ENCODE measurements at places on chromosomes 1 and 21.

DNA sequence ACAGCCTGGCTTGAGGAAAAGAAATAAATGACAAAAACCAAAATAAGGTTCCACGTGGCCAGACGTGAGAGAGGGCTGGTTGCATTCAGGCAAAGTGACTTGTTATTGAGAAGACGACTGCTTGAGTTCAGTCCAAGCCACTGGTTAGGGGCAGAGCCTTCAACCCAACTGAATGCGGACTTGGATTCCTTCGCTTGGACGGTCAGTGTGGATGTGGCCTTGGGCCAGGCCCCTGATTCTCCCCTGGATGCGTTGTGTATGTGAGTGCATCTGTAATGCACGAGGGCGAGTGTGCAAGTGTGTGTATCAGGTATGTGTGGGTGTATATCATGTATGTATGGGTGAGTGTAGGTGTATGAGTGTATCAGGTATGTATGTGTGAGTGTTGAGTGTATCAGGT, 1.9 kb downstream of the PLA2G2F start:
- no peak for DNase-seq

- no peak for DNase-seq
Measured at GRCh38 chr1:10940451-10940804, 72.0 kb upstream of the TARDBP start.

GRCh38 chr1:226763905-226764264, 24.8 kb upstream of the ITPKB start:
- peak; percentile 52 for DNase-seq

- DNase-seq: no peak
Measured at GRCh38 chr21:43693981-43694380, 24.9 kb upstream of the PDXK start.

GRCh38 chr1:205664399-205665017, 15.8 kb downstream of the SLC45A3 start:
- no peak for DNase-seq

DNA sequence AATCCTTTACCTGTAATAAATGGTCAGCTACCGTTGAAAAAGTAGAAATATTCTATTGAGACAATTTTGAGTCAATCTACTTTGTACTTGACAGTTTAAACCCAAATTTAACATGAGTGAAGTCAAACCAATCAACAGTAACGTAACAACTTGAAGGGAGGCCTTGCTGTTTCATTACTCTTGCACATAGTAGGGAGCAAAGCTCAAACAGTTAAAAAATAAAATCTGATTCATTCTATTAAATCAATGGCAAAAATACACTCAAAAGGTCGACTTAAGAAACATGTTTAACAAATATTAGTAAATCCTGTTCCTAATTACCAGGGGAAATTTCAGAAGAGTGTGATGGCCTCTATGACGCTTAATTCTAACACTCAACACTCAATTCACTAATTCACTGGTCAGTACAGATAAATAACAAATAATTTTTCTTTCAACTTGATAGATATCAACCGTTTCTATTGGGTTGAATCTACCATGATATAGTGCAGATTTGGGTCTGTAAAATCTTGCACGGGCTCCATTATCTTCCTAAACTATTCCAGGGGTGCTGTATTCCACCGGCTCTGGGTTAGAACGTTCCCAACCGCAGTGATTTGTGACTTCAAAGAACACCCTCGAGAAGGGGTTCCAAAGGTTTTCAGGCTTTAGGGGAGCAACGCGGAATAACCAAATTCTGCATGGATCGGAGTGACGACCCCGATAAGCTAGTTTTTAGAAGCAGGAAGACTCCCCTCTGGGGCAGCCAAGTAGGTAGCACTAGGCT, 1.4 kb downstream of the TARBP1 start:
- no peak for DNase-seq

DNA sequence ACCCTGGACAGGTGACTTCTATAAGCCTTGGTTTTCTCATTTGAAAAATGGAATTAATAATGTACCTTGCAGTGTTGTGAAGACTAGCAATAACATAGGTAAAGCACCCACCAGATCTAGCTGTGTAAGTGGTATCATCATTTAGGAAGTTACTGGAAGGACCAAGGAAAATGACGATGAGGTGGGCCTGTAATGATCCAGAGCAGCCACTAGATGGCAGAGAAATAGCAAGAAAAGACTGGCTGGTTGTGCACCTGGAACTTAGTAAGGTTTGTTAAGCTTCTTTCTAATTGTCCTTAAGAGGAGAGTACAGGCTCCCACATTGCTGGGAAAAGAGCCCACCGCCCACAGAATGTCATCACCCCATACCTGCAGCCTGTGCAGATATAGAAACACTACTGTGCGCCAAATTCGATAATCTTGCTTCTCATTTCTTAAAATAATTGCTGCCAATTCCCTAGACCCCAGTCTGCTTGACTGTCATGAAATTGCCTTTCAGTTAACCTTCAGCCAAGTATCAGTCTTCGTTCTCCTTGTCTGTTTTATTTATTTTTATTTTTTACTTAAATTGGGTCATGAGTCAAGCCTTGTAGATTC, 37.2 kb downstream of the WNT4 start:
- peak; percentile 47 for DNase-seq

DNA sequence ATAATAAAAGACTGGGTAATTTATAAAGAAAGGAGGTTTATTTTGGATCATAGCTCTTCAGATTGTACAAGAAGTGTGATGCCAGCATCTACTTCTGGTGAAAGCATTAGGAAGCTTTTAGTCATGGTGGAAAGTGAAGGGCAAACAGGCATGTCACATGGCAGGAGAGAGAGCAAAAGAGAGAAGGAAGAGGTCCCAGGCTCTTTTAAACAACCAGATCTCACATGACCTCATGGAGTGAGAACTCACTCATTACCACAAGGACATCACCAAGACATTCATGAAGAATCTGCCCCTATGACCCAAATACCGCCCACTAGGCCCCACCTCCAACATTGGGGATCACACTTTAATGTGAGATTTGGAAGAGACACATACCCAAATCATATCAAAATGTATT, 10.0 kb downstream of the RPTN start:
- peak; percentile 62 for DNase-seq

DNA sequence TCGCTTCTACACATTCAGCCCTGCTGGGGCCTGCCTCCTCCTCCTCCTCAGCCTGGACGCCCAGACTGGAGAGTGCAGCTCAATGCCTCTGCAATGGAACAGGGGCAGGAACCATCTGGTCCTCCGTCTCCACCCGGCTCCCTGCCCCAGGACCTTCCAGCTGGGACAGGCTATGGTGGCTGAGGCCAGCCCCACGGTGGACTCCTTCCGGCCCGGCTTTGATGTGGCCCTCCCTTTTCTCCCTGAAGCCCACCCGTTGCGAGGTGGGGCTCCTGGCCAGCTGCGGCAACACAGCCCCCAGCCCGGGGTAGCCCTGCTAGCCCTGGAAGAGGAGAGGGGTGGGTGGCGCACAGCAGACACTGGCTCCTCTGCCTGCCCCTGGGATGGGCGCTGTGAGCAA, 1.4 kb downstream of the EXTL1 start:
- DNase-seq: no peak

DNA sequence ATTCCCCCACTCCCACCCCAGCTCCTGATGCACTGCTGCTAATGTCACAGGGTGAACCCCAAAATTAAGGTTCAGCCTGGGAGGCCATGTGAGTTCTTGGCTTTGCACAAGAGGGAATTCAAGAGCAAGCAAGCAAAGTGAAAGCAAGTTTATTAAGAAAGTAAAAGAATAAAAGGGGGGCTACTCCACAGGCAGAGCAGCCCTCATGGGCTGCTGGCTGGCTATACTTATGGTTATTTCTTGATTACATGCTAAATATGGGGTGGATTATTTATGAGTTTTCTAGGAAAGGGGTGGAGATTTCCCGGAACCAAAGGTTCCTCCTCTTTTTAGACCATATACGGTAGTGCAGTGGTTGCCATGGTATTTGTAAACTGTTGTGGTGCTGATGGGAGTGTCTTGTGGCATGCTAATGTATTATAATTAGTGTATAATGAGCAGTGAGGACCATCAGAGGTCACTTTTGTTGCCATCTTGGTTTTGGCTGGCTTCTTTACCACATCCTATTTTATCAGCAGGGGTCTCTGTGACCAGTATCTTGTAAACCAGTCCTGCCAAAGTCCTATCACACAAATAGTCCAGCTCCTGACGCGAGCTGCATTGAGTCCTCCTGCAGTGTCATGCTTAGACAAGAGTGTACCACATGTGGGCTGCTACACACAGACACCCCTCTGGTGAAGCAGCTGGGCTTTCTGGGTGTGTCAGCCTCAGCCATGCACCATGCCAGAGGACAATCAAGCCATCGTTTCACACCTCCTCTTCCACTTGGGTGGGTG, 46.4 kb upstream of the CSF1 start:
- no peak for DNase-seq

DNA sequence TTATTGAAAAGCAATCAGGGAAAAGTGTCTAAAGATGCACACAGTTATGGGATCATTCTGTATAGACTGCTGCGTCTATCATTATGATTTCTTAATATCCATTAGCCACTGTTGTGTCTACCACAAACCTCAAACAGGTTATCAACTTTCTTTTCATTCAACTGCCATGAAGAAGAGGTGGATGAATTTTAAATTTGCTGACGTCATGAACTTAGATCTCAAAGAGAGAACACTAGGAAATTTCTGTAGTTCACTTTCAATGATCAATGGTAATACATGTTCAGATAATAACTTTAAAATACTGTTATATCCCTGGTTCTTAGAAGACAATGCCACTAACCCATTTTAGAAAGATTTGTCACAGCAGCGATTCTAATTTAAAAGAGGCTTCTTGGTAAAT, 6.7 kb downstream of the PLA2G4A start:
- DNase-seq: no peak

GRCh38 chr1:118183586-118183985, 1.4 kb downstream of the SPAG17 start:
- no peak for DNase-seq

DNA sequence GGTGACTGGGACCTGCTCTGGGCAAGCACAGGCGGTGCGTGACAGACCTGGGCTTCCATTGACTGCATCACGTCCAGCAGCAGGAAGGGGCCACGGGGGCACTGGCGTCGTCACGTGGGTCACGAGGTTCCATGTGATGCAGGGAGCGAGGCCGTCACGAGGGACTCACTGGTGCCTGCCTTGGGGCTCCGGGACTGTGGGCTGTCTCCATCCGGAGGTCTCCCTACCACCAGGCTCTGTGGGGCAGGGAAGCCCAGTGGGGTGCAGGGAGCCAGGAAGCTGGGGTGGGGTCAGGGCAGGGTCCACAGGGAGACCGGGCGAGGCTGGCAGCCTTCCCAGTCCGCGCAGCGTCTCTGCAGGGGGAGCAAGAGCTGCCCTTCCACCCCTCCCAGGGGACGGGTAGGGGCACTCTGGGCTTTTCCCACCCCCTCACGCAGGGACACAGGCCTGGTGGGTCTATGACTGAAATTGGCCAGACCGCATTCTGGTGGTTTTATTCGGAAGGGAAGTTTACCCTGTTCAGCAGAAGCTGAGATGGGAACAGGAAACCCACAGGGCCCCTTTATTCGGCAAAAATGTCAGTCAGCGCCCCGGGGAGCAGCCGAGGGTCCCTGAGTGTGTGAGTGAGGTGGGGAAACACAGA, 416 bp upstream of the TNFRSF14 start:
- DNase-seq: peak; percentile 95

DNA sequence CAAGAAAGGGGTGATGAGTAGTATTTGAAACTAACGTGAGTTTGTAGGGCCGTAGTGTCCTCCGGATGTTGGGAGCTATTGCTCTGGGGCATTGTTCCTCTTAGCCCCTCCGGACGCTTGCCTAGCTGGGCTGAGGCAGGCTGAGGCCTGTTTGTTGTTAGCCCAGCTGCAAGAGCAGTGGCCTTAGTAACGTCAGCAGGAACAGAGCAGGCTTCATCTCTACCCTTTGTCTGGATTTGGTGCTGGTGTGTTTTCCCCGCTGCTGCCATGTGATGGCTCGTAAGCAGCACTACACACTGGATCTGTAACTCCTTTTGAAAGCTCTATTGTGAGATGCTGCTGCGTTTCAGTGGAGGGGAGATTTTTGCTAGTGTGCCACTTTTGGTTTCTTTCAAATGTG, 57.6 kb downstream of the DNM3 start:
- no peak for DNase-seq

GRCh38 chr21:33682992-33683627, 40.8 kb downstream of the ITSN1 start:
- peak; percentile 49 for DNase-seq

DNA sequence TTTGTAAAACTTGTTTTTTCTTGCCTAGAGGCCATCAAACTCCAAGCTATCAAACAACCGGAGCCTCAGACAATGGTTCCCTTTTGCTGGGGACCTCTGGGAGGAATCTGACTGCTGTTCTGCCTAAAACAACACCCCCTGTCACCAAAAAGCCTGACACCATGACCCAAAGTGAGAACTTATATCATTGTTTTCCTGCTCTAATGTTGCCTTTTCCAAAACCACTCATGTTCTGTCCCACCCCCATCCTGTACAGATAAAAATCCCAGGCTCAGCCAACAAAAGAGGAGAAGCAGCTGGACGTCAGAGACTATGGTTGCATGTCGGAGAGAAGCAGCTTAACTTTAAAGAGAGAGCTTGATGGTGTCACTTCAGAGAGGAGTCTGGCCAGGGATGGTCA, 327.2 kb upstream of the CXADR start:
- DNase-seq: no peak

DNA sequence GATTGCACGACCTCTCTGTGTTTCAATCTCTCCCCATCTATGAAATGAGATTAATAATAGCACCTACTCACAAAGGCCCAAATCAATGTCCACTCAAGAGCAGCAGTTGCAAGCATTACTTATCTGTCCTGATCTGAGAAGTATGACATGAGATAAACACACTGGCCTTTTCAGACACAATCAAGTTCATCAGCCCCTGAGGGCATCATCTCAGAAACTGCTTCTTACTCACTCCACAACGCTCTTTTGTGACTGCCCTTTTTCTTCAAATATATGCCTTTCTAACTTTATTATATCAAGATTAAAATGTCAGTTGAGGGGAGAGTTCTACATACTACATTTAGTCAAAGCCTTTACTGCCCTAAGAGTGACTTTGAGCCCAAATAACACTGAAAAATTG, 371.9 kb upstream of the SPAG17 start:
- DNase-seq: no peak

DNA sequence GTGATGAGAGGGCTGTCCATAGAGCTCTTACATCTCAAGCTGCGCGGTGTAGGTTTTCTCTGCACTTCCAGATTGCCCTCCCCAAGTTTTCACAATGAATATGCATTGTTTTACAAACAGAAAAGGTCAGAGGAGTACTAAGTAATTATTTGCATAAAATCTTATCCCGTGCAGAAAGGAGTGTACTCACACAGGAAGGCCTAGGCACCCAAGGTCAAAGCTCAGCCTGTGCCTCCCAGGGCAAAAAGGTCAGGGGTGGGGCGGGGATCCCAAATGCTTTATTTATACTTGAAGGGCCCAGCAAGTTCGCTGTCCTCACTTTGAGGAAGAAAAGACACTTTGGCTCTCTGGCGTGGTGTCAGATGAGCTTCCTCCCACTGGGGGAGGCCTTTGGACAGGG, 10.3 kb upstream of the KCNE1 start:
- peak; percentile 76 for DNase-seq

DNA sequence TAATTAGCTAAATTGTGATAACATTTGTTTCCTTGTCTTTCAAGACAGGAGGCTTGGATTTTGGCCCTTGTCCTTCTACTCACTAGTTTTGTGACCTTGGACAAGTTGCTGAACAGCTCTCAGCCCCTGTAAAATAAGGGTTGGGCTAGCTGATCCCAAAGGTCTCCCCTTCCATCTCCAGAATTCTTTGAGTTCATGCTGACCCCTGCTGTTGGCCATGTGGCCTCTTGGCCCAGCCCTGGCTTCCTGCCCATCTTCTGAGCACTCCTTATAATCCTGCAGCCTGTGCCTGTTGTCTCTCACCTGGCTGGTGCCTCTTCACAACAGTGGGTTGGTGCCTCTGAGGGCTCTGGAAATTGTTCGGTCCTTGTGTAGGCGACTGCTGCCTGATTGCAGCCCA, 10.1 kb downstream of the PTGFRN start:
- DNase-seq: no peak
